H4 (cell line): ENCODE measurements at places on chromosomes 6 and 20. TPM values are rescaled to one million over a fixed set of nuclear protein-coding genes. Genes with fewer than 3 reads are reported as not detected.

DNA sequence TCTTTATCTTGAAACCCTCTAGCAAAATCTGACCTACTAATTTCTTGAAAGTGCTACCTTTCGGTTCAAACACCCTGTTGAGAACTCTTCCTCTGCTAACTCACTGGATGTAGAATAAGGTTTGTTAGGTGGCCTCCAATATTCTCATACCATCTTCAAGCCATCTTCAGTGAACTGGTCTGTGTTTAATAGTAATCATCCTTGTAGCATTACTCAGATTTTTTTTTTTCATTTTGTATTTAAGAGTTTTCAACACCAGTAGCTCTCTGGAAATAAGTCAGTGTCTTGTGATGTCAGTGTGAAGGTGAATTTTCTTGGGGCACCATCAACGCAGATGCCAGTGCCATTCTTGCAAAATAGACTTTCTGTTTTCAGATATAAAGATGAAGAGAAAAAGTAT is 140.6 kb upstream of the AHI1 start:
- DNase-seq, result no peak

DNA sequence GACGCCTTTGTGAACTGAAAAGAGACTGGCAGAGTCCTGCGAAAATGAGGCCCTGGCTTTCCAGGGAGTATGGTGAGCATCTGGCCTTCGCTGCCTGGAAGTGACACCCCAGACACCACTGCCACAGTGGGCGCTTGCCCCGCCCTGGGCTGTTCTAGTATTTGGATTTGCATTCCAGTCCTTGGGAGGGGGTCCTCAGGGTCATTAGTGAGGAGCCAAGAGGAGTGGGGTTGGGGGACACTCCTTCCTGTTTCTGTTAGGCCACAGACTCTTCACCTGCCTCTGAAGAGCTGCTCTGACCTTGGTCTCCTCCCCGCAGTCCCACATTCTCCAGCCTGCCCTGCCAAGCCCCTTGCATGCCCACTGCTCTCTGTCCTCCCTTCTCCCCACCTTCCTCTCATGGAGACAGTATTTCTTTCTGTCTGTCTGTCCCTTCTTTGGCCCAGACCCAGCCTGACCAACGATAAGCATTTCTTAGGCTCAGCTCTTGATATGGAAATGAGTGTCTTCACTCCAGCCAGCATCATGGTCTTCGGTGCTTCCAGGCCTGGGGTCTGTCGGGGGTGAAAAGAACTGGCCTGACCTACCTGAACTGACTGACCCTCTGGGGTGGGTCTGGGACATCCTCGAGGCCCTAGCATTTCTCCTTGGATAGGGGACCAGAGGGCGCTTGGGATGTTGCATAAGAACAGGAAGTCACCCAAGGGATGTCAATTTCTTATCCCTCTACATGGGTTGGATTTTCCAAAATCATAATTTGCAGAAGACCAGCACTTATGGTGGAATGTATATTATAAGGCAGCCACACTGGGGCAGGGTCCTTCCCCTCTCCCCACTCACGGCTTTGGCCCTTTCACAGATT is 19.4 kb downstream of the SLC9A8 start:
- no peak for DNase-seq

DNA sequence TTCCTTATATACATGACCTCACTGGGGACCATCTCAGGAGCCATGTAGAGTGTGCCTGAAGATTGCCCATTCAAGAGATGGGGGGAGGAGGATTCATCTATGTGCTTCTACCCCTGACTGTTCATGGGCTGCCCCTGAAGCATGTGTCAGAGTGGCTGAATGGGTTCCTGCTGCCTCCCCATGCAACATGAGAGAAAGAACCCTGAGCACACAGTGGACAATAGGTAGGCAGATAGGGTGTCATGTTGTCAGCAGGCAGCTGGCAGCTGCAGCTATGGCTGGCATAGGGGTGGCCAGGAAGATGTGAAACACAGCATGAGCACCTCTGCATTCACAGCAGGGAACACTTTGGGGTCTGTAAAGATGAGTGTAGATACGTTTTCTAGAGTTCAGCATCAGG is 208.4 kb upstream of the CNR1 start:
- no peak for DNase-seq

The PNLDC1 gene
- total RNA-seq, result not detected in 2 replicates

GRCh38 chr20:35145141-35145564 is 2.0 kb downstream of the EDEM2 start:
- DNase-seq, result peak; percentile 59

DNA sequence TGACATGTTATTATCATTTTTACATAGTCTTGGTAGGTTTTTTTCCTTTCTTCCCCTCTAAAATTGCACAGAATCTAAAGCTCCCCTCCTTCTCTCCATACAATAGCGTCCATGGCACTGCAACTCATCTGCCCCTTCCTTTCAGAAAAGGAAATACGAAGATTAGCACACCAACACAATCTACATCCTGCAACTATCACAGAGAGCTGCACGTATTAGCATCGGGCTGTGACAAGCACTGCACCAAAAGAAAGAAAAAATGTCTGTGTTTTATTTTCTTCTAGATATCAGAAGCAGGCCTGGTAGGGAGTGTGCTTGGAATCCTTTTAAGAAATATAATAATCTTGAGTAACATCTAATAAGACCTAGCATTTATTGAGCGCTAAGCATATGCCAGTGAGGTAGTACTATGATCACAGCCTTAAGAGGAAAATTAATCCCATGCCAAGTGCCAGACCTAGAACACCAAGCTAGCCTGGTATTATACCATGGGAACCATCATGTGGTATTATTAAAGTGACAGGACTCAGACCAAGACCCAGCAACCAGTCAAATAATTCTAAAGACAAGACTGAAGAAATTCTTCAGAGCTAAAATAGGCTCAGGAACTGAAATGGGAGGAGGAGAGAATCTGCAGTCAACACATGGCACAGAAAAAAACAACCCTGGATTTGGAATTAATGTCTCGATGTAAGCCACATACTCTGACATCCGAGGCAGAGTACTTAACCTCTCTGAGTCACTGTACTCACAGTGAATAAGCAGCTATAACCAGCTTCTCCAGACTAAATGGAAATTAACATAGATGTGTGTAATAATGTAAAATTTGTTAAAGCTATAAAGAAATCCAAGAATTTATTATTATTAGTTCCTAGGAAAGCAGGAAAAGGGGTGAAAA is 124.3 kb downstream of the IPCEF1 start:
- no peak for DNase-seq

DNA sequence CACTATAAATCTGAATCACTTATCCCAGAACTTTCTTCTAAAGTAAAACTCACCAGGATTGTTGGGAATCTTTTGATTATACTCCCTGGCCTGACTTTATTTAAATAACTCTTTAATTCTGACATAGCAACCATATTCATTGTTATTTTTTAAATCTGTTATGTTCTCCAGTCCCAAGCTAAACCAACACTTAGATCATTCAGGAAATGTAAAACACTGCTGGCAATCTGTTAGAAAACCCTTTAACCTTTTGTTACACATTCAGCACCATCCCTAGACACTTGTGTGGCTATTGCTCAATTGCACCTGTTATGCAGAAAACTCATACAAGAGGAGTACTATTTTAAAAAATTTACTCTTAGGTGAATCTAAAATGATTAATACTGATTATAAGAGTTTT is 101.8 kb upstream of the NHSL1 start:
- DNase-seq, result no peak

GRCh38 chr20:59765599-59766177 is 161.3 kb downstream of the PHACTR3 start:
- DNase-seq, result no peak

The TBX18 gene
- 0.47 and 0.48 TPM in 2 replicates for total RNA-seq

- no peak for DNase-seq
Measured at GRCh38 chr6:166333172-166333995, 9.0 kb downstream of the SFT2D1 start.

DNA sequence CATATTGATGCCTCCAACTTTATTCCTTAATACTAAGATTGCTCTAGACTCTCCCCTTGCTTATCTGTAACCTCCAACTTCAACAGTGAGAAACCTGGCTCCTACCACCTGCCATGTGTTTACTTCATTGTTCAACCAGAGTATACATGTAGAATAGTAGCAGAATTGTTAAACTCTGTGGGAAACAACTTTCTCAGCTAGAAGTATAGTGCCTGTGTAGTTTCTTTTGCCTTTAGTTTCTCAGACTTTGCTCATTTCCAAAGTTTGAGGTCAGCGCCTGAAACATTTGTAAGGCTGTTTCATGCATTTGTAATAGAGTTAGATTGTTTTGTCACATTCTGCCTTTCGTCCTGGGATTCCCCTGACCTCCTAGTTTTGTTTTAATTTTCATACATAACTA is 34.9 kb upstream of the HECA start:
- no peak for DNase-seq

The MATN4 gene
- total RNA-seq, result not detected in 2 replicates

The LY6G5C gene
- total RNA-seq, result 0.97 TPM in 1 of 2 replicates, not detected in the other

The PNPLA1 gene
- total RNA-seq, result not detected in 2 replicates

GRCh38 chr6:140538926-140539325 is 1164.5 kb upstream of the CITED2 start:
- DNase-seq, result peak; percentile 36

The SIRT5 gene
- 13.3 and 25.6 TPM in 2 replicates for total RNA-seq

GRCh38 chr20:44471481-44471882 is 4.2 kb upstream of the TTPAL start:
- no peak for DNase-seq

The SERAC1 gene
- total RNA-seq, result 0.78 and 3.5 TPM in 2 replicates

DNA sequence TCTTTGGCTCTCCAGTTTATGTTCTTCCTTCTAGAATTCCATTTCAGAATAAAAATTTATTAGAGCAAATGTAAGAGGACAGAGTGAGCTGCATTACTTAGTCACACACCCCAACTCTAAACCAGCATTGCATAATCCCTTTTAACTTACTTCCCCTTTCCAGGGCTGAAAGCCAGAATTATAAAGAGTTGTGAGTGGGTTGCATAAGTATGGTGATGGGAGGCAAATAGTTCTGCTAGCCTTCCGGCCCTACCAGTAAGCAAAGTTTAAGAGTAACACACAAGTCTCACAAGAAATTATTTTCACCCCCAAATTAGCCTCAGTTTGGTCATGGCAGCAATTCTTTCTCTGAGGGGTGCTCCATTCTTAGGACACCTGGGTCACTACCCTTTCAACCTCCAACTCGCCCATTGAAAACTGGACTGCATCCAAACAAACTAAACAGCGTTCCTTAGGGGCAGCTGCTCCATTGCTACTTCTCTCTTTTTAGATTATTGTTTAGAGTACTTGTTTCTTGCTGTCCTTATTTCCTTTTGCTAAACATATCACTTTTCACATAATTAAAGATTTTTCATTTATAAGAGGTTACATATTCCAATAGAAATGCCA is 1.6 kb downstream of the KIAA0408 start:
- no peak for DNase-seq

- no peak for DNase-seq
Measured at GRCh38 chr6:138570725-138571029, 71.4 kb upstream of the NHSL1 start.

The KIAA0408 gene
- 0.94 and 1.4 TPM in 2 replicates for total RNA-seq

- DNase-seq, result no peak
Measured at GRCh38 chr6:36028088-36028876, 674 bp downstream of the MAPK14 start.

GRCh38 chr6:36633370-36633769 is 39.2 kb downstream of the SRSF3 start:
- DNase-seq, result no peak

GRCh38 chr6:39493174-39493573 is 170.7 kb upstream of the KCNK16 start:
- DNase-seq, result peak; percentile 32

- DNase-seq, result no peak
Measured at GRCh38 chr6:128464790-128465189, 55.6 kb downstream of the PTPRK start.

The TFAP2C gene
- total RNA-seq, result 6.2 and 7.2 TPM in 2 replicates

GRCh38 chr6:7252390-7252789 is 60.6 kb downstream of the SSR1 start:
- DNase-seq, result no peak

DNA sequence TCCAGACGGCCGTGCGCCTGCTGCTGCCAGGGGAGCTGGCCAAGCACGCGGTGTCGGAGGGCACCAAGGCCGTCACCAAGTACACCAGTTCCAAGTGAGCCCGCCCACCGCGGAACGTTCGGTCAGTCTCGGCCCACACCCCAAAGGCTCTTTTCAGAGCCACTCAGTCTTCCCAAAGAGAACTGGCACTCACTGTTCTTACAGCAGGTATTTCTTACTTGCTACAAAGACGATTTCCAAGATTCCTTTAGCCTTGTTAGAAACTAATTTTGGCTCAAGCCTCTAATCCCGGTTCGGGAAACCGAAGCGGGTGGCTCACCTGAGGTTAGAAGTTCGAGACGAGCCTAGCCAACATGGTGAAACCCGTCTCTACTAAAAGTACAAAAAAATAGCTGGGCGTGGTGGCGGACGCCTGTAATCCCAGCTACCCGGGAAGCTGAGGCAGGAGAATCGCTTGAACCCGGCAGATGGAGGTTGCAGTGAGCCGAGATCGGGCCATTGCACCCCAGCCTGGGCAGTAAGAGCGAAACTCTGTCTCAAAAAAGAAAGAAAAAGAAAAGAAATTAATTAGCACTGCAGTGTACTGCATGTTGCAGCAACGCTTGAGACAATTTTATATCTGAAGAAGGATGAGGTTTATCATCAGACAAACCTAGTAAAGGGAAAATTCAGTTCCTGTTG is 73.1 kb downstream of the OR2B2 start:
- DNase-seq, result no peak

The DEFB132 gene
- total RNA-seq, result not detected in 2 replicates

The NUDT3 gene
- 8.1 and 11.5 TPM in 2 replicates for total RNA-seq

The GLP1R gene
- not detected in 2 replicates for total RNA-seq

DNA sequence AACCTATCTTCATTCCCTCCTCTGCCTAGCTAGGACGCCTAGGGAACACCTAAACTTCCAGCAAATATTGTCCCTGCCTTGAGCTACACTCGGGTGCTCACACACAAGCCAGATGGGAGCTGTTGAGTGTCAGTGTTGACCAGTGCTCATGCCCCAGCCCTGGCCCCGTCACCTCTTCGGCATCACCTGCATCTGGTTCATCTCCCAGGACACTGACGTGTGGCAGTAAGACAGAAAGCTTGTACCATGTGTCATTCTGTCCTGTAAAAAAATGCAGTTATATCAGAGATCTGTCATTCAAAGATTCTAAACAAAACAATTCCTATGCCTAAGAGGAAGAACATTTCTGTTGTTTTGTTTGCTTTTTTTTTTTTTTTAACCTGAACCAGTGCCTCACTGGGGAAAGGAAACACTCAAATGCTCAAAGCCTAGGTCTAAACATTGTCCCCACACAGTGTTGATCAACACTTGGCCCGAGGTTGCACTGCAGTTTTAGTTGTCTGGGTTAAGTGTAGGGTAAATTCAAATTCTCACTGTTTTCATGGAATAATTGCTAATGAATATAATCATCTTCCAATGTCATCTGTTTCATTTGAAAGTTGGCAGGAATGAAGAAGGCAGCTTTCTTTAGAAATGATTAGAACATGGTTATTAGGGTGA is 102.7 kb upstream of the SASH1 start:
- DNase-seq, result no peak

The SLC22A1 gene
- total RNA-seq, result not detected in 2 replicates

- DNase-seq, result no peak
Measured at GRCh38 chr6:134119486-134119885, 67.1 kb upstream of the SLC2A12 start.

GRCh38 chr6:56798163-56798562 is 155.5 kb upstream of the DST start:
- no peak for DNase-seq

GRCh38 chr6:154653853-154654252 is 79.4 kb upstream of the SCAF8 start:
- DNase-seq, result peak; percentile 22
